ENCODE measurements at places on chromosomes 2 and 18.

GRCh38 chr2:124602759-124603158 is 577.7 kb downstream of the CNTNAP5 start:
- DNase-seq = no peak

DNA sequence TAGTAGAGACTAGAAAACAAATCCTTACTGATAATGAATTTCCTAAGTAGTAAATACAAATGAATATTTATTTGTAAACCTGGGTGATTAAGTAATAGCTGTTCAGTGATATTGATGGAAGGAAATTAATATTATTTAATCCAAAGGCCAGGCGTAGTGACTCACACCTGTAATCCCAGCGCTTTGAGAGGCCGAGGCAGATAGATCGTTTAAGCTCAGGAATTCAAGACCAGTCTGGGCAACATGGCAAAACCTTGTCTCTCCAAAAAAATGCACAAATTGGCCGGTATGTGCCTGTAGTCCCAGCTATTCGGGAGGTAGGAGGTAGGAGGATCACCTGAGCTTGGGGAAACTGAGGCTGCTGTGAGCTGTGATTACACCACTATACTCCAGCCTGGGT is 228.2 kb downstream of the NEDD4L start:
- no peak for DNase-seq

DNA sequence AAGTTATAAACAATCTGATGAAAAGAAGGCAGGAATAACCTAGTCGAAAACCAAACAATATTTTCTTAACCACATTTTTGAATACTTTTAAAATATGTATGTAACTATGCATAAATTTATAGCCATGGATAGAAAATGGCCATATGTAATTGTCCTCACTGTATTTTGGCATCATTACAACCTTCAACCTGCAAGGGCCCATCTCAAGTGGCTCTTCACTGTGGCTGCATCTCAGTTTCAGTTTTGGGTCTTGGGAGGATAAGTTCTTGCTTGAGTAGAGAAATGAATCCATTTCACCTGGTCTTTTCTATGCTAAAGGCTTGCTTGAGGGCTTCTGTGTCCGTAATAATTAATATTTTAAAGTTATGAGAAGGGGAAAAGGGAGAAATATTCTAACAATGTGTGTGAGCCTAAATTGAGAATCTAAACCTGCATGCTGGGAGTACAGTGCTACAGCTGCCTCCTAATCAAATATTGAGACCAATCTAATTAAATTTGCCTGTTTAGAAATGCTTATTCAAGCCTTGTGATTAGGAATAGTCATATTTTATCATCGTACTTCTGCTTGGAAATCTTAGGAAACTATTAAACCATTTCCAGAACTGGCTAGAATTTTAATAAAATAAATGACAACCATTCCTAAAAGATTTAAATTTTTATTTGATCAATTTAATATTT is 92.5 kb downstream of the EML4 start:
- no peak for DNase-seq

- DNase-seq = peak; percentile 23
Observed at GRCh38 chr18:48848641-48849143, 102.1 kb downstream of the SMAD7 start.

- peak; percentile 65 for DNase-seq
Observed at GRCh38 chr2:202034249-202035088, 814 bp downstream of the FZD7 start.

DNA sequence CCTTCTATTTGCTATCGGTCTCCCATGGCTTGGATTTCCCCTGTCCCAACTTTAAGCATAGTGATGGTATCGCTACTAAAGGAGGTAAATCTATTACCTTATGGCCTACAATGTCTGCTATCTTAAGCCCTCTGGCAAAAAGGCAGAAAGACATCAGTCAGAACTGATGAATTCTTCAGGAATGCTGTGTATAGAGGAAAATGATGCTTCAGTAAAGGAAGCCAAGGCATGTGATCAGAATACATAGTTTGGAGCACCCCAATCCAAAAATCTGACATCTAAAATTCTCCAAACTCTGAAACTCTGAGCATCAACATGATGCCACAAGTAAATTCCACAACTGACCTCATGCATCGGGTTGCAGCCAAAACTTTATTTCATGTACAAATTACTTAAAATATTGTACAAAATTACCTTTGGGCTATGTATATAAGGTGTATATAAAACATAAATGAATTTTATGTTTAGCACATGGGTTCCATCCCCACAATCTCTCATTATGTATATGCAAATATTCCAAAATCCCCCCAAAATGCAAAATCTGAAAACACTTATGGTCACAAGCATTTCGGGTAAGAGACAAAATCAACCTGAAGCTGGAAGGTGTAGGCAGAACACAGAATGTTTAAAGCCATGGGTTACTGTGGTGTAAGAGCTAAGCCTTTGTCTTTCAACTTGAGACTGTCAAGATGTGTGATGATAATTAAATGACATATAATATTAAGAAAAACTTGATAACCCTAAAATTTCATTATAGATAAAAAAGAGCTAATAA is 66.2 kb downstream of the CUL3 start:
- DNase-seq = peak; percentile 76

DNA sequence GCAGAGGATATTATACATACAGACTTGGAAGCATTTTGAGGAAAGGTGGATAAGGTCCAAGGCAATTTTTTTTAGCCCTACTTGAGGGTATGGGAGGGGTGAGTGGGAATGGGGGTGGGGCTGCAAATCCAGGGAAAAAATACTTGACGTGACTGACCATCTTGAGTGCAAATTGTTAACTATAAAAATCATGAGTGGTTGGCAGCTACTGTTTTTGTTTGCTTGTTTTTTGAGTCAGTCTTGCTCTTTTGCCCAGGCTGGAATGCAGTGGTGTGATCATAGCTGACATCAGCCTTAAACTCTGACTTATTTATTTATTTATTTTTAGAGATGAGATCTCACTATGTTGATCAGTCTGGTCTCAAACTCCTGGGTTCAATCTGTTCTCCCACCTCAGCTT is 458.8 kb downstream of the PIK3C3 start:
- DNase-seq = no peak

DNA sequence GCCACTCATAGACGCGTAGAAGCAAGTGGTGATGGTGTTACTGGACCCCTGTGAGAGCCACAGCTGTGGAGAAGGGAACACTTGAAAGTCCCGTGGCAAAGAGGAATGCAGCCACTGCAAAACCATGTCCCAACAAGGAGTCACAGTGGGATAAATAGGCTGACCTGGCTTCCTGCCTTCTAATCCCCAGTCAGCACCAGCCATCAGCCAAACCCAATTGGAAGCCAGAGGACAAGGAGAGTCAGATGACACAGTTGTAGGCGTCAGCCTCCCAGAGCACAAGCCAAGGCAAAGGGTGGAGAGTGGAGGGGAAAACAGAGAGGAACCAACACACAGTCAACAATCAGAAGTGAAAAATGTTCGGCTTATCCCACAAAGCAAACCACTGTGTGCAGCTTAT is 5.5 kb upstream of the CYBRD1 start:
- no peak for DNase-seq

- no peak for DNase-seq
Observed at GRCh38 chr18:59906203-59906602, 6.4 kb downstream of the PMAIP1 start.

GRCh38 chr18:14900435-14900834 is 152.5 kb downstream of the ANKRD30B start:
- no peak for DNase-seq

GRCh38 chr2:190607657-190608357 is 41.1 kb upstream of the NAB1 start:
- DNase-seq = no peak

- peak; percentile 73 for DNase-seq
Observed at GRCh38 chr2:219369447-219369861, 18.3 kb downstream of the DNPEP start.

DNA sequence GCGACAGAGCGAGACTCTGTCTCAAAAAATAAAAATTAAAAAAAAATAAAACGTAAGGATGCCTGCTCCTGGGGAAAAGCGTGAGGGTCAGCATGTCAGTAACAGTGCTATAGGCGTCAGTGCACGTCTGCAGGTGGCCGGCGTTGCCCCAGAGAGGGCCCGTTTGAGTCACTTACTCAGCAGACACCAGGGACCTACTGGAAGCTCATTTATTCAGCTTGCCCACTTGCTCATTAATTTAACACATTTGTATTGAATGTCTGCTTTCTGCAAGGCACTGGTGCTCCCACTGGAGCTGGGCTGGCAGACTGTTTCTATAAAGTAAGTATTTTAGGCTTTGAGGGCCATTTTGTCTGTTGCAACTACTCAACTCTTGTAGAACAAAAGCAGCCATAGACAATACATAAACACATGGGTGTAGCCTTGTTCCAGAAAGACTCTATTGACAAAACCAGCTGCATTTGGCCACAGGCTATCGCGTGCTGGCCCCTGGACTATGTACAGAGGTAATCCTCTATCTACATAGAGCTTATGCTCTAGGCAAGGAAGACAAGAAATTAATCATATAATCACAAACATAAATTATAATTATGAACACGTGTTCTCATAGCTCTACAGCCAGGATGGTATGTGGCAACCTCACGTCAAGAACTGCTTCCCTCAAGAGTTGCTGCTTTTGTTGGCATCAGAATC is 73.2 kb downstream of the KLHL29 start:
- no peak for DNase-seq

GRCh38 chr2:122543815-122544214 is 788.4 kb downstream of the TSN start:
- DNase-seq = no peak

DNA sequence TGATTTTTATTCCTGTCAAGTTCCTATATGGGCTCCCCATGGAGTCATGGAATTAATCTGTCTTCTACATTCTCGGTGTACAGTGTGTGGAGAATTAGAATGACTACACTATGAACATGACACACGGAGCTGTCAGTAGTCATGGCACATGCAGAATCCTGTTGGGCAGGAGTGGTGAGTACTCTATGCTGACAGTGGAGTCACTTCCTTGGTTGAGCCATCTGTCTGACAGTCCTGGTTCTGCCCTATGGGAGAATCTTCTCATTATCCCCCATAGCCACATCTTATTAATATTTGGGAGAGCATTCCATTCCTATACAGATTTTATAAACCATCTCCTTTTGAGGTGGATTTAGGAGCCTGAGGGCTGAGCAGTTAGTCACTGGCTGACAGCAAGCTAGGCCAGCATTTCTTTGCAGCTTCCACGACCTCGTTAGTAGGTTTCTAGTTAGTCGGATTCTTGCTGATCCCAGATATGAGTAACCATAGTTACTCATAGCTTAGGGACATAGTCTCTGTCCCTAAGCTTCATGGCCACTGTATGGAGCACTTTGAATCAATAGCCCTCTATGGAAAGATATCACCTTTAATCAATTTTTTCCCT is 90.6 kb downstream of the MDH1 start:
- DNase-seq = no peak

- DNase-seq = no peak
Observed at GRCh38 chr2:222176890-222177289, 121.9 kb downstream of the PAX3 start.

DNA sequence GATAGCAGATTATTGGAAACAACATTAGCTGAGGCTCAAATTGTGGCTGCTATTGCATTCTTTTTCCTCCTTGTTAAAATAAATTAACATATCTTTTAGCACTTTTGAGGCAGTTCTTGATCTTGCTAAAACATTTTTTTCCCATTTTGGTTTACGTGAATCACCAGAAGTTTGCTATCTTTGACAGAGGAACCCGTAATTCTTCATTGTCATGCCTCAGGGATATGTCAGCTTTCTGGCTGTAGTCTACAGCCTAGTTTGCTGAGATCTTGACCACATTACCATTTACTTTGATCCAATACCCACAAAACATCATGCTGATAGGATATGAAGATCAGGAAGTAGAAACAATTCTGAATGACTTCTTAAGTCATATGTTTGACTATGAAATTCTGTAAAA is 25.1 kb upstream of the FANCL start:
- peak; percentile 14 for DNase-seq

Measured in adipocyte (in vitro differentiated cells).